G401 (cell line): ENCODE measurements at places on chromosomes 5 and 9. TPM values are rescaled to one million over a fixed set of nuclear protein-coding genes. Genes with fewer than 3 reads are reported as not detected.

UBE2R2 gene
- 25.0 and 35.5 TPM in 2 replicates for total RNA-seq

DNA sequence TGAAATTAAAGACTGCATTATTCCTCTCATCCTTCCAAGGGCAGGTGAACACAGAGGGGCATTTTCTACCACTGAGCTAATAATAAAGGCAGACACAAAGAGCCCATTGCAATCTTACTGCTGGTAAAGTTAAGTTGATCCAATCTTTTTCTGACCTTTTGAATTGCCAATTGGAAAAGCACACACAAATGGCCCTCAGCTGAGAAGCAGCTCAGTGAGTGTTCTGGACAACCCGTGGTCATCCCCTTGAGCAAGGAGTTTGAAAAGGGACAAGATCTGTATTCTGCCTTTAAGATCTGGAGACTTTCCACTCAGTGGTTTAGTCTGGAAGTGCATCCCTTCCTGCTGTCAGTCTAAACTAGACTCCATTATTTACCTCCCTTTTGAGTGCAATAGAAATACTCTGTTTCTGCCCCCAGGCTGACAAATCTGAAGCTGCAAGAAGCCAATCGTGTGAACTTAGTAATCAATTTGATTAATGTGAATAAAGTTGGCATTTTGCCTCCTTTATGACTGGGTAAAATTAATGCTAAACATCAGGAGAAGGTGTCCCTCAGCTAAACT, 835.7 kb downstream of the MAT2B start:
- no peak for DNase-seq

PCDHB14 gene
- total RNA-seq, result 0.27 and 0.55 TPM in 2 replicates

DNA sequence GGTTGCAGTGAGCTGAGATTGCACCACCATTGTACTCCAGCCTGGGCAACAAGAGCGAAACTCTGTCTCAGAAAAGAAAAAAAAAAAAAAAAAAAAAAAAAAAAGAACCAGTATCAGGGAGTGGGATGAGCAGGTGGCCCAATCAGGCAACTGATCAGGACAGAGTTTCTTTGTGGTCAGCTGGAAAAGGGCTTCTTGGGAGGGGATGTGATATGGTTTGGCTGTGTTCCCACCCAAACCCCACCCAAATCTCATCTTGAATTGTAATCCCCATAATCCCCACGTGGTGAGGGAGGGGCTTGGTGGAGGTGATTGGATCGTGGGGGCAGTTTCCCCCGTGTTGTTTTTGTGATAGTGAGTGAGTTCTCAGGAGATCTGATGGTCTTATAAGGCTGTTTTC, 4.7 kb upstream of the GCNT1 start:
- DNase-seq, result no peak

DNA sequence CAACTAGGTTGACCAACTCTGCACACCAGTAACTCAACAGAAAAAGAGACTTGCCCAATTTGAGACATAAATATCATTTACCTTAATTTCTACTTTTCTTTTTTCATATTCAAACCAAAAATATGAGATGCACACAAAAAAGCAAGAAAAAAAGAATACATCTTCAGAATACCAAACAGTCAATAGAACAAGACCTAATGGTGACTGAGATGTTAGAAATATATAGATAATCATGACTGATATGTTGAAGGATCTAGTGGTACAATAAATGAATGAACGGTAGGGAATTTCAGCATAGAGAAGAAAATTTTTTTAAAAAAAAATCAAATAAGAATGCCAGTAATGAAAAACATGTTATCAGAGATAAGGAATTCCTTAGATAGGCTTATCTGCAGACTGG, 29.1 kb upstream of the ATG10 start:
- no peak for DNase-seq

DNA sequence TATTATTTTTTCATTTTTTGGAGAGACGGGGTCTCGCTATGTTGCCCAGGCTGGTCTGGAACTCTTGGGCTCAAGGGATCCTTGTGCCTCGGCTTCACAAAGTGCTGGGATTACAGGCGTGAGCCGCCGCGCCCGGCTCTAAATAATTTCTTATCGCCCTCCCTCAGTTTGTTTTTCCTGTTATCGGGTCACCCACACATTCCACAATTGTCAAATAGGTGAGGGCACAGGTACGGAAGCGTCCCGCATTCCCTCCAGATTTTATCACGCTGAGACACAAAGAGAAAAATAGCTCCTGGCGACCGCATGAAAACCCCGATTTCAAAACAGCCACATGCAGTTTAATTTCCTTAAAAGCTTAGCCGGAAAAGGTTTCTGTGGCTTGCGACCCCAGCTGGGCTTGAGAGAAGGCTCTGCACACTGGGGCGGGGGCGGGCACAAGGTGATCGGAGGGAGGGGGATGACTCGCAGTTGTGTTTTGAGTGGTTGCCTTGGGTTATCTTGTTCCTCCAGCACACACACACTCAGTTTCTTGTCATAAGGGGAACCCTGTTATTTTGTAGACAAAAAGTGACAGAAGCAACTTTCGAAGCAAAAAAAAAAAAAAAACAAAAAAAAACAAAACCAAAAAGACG, 717 bp upstream of the IQGAP2 start:
- DNase-seq, result peak; percentile 26

AJM1 gene
- 0.49 and 1.1 TPM in 2 replicates for total RNA-seq

GRCh38 chr5:153952893-153953292, 85.8 kb downstream of the FAM114A2 start:
- DNase-seq, result no peak

GRCh38 chr5:152135827-152136226, 211.2 kb upstream of the GLRA1 start:
- DNase-seq, result no peak

GRCh38 chr5:173633304-173633703, 16.9 kb upstream of the BOD1 start:
- no peak for DNase-seq

ABLIM3 gene
- 1.1 TPM in 1 of 2 replicates, not detected in the other for total RNA-seq

GRCh38 chr5:180222056-180222455, 13.0 kb upstream of the RASGEF1C start:
- no peak for DNase-seq

LRRC19 gene
- not detected in 2 replicates for total RNA-seq

DNA sequence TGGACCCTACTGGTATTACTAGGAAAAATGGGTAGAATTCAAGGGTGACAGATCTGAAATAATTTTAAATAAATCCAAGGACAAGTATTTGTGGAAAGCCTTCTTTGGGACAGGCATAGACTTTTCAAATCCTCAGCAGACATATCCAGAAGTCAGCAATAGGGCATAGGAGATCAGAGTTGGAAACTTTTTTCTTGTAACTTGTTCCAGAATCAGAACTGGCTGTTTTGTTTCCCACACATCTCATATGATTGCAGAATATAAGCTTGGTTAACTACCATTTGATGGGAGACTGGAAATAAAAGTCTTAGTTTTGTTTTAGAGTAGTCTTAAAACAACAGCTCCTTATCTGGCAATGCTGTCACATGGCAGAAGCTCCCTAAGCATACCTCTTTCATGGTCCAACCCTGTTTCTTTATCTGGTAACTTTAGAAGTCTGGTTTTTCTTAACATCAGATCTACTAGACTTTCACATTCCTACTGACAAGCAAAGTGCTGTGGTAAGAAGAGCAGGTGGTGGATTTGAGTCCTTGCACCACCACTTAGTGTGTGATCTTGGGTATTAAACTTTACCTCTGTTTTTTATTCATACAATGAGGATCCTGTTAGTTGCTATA, 25.1 kb downstream of the XRCC4 start:
- DNase-seq, result no peak

LCN15 gene
- not detected in 2 replicates for total RNA-seq

DNA sequence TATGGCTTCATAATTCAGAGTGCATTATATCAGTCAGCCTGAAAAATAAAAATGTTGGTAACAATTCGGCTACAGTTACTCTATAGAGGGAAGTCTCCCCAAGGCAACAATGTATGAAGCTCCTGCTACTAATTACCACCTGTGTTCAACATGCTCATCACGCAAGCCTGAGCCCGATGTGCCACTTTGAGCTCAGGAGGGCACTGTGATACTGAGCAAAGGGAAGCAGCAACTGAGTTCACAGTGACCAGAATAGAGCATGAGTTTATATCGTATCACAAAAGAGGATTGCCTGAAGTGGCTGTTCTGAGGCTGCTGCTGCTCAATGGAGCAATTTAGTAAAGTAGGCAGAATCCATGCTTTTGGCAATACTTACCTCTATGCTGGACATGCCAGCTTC, 202.0 kb upstream of the HAPLN1 start:
- peak; percentile 12 for DNase-seq

DNA sequence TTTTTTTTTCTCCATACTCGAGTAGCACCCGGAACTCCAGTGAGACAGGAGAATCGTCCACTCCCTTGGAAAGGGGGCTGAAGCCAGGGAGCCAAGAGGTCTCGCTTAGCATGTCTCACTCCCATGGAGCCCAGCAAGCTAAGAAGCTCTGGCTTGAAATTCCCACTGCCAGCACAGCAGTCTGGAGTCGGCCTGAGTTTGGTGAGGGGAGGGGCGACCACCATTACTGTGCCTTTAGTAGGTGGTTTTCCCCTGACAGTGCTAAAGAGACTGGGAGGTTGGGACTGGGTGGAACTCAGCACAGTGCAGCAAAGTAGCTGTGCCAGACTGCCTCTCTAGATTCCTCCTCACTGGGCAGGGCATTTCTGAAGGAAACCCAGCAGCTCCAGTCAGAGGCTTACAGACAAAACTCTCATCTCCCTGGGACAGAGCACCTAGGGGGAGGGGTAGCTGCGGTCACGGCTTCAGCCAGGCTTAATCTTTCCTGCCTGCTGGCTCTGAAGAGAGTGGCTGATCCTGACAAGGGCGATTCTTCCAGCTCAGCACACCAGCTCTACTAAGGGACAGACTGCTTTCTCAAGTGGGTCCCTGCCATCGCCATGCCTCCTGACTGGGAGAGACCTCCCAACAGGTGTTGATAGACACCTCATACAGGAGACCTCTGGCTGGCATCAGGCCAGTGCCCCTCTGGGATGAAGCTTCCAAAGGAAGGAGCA, 414.5 kb upstream of the ZNF608 start:
- no peak for DNase-seq

- no peak for DNase-seq
Observed at GRCh38 chr5:159855476-159856191, 60.6 kb upstream of the ADRA1B start.

DNA sequence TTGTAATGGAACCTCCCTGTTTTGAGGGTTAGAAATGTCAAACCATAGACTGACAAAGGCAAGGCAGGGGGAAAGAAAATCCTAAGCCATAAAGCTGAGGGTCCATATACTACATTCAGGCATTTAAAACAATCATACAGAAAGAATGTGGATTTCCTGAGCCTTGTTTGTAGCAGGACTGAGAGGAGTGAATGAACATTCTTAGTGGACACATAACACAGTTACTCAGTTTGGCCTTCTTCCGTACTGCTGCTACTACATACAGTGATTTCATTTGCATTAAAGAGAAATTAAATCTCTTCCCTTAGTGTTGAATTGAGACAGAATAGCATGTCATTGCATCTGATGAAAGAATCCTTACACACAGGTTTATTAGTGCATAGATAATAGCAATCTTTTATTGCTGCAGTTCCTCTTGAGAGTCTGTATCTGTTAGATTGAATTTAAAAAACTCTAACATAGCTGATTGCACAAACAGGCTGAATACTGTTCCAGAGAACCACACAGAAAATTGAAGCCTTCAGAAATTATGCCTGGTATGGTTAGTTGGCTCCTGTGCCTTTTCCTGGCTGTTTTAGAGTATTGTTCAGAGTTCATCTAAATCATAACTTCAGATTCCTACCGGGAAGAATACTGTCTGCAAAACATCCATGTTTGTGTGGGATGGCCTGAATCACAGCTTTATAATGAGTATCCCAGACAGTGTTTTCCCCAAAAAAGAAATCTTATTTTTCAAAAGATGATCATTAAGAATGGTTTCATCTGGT, 2.0 kb upstream of the MTX3 start:
- no peak for DNase-seq

DNA sequence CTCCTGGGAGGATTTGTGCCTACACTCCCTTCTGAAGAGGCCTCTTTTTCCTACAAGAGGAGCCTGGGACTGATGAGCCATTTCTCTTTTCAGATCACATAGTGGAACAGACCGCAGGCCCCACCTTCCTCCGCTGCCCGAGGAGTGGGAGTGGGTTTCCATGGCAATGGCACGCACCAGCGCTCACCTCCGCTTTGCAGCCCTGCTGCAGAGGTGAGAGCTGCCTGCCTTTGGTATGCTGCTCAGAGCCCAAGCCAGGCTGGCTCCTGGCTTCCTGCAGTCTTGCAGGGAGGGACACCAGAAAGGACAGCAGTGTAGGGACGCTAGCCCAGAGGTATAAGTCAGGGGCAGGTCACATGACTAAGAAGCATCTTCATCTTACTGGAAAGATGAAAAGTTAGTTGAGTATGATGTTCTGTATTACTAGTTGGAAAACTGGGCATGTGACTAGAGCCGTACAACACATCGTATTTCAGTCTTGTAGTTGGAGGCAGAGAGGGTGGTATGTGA, 12.4 kb downstream of the PTTG1 start:
- no peak for DNase-seq

DNA sequence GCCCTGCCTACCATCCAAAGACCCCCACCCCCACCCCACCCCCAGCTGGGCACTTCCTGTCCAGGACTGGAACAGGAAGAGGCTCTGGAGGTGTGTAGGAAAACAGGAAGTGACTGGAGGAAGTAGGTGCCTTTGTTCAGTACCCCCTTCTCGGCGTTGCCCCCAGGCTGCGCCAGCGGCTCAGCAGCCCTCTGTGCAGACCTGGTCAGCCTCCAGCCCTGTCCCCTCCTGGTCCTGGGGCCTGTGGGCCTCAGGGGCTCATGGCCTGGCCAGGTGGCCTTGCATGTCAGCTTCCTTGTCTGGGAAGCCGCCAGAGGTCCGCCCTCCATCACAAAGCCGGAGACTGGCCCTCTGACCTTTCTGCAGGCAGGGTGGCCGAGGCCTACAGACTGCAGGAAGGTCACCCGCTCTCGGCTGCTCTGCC, 26.0 kb downstream of the FLT4 start:
- DNase-seq, result no peak

GRCh38 chr9:116979456-116979855, 292.4 kb downstream of the TRIM32 start:
- DNase-seq, result no peak

DNA sequence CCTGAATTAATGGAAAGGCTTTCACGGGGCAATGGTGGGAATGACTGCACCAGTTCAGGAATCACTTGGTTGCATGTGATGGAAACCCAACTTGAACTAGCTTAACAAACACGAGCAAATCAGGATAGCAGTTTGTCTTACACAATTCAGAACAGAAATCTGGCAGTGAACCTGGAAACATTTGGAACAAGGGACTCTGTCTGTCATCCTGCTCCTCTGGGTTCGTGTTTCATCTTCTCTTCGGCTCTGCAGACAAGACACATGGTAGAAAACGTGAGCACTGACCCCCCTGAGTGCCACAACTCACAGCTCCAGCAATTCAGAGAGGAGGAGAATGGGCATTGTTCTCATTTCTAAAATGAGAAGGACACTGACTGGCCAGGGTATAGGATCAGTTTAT, 218.1 kb upstream of the NREP start:
- DNase-seq, result peak; percentile 87

DNA sequence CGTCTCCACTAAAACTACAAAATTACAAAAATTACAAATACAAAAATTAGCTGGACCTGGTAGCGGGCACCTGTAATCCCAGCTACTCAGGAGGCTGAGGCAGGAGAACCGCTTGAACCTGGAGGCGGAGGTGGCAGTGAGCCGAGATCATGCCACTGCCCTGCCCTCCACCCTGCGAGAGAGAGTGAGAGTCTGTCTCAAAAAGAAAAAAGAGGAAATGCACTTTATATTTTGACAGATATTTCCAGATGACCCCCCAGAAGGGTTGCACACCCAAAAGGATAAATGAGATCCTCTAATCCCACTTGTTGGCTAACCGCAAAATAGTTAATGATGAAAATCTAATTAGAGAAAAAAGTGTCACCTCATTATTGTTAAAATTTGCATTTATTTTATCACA, 2.2 kb downstream of the HSDL2 start:
- DNase-seq, result no peak

GRCh38 chr9:109086221-109086620, 33.5 kb downstream of the TMEM245 start:
- DNase-seq, result no peak

CORO2A gene
- 8.0 and 9.3 TPM in 2 replicates for total RNA-seq
